ENCODE measurements at places on chromosomes 7 and 10.

DNA sequence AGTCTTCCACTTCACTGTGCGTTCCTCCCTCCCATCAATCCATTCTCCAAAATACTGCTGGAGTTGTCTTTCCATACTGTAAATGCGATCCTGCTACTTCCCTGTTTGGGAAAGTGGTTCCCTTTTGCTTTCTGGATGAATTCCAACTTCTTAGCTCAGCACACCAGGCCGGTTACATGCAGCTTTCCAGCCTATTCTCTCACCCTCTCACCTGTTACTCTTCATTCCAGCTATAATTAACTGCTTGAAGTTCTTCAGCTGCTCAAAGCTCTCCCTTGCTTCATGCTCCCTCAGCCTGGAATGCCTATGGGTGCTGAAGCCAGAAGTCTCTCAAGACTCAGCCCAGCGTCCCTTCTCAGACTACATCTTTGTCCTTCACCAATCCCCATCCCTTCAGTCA is 6.0 kb upstream of the ZNRF2 start:
- DNase-seq, result no peak

DNA sequence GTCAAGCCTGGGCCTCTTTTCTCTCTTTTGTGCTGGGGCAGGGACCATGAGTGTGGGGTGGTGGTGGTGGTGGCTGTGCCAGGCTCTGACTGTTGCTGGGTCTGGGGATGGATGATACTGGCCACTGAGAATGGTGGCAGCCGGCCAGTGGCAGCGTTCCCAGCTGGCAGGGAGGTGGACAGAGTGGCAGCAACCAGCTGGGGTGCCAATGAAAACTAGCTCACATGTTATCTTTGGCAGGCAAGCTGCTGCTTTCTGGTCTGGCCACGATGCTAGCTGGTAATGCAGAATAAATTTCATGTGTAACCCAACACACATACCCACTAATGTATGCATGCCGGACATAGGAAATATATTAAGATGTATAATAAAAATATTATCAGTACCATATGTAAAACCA is 95.0 kb upstream of the SLC26A5 start:
- no peak for DNase-seq

DNA sequence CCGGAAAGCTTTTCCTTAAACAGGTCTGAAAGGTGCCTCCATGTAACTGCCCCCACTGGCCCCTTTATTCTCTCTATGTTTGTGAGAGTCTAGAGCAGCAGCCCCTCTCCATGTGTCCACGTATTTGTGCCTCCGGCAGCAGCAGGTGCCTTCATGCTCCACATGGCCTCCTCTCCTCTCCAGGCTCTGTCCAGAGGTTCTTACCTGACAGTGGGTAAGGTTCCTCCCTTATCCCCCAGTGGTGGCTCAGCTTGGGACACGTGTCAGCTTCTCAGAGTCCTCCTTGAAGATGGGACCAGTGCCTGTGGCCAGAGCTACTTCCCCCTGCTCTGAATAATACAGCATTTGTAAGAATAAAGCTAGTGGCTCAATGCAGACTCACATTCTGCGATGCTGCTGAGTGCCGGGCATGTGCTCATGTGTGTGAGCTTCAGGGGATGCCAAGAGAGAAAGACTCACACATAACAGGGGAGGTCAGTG is 7.9 kb downstream of the CALML3 start:
- no peak for DNase-seq

GRCh38 chr10:95873139-95873538 is 34.6 kb upstream of the CC2D2B start:
- no peak for DNase-seq

GRCh38 chr7:22302951-22303423 is 54.0 kb downstream of the RAPGEF5 start:
- DNase-seq, result no peak

DNA sequence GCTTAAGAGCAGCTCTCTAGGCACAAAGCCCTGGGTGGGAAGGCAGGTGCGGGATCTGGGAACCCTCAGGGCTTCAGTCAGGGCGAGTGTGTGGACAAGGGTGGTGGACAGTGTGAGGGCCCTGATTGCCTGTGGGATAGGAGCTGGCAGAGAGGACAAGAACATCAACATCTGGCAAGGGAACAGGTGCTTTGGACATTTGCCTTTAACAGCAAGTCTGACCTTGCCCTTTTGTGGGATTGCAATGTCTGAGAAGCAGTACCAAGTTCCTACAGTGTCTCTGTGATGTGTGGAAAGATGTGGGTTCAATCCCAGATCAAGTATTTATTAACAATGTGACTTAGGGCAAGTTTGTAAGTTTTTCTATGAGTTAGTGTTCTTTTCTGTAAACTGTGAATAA is 46.7 kb downstream of the TFAM start:
- no peak for DNase-seq

DNA sequence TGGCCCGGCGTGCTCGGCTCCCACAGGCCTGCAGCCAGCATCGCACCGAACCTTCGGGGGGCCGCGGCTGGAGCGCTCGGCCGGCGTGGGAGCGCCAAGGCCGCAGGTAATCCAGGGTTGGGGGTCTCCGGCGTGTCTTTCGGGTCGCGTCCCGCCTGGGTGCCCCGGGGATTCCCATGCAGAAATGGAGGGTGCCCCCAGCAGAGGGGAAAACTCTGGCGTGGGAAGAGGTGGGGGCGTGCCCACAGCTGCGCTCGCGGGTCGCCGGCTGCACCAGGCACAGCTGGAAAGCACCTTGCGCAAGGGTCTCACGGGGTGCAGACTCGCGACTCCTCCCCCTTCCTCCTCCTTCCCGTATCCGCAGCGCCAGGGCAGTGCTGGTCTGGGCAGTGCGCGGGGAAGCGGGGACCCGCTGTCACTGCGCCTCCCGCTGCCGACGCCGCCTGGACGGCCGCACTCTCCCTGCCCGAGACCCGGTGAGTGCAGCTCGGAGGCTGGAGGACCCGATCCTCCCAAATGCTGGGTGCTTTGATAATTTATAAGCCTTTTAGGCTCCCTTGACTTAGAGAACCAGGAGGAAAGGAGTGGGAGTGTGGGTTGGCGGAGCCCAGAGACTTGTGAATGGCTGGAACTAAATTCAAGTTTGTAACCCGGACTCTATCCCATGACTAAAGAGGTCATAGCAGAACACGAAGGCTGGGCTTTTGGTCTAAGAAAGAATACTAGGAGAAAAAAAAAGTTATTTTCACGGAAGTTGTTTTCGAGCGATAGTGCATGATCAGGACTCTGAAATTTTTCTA is 489 bp downstream of the MAP3K8 start:
- DNase-seq, result no peak

- no peak for DNase-seq
Measured at GRCh38 chr10:69497611-69498390, 46.5 kb downstream of the TSPAN15 start.
